AG08395 (cell line): ENCODE measurements at places on chromosomes 13 and 19.

GRCh38 chr19:926323-926588, 421 bp downstream of the ARID3A start:
- DNase-seq: no peak

DNA sequence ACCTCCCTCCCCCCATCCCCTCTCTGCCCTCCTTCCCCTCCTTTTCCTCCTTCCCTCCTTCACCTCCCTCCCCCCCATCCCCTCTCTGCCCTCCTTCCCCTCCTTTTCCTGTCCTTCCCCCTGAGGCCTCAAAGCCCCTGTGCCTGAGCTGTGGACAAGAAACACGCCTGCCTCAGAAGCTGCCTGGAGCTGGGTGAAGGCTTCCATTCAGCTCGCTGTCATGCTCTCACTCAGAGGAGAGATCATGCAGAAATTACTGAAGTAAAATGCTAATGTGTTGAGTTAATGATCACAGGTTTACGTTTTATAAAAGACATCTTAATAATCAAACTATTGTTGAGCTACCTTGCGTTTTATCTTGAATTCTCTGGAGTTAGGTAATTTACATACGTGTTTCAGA, 114.5 kb downstream of the ATP11A start:
- DNase-seq: no peak

- DNase-seq: no peak
Measured at GRCh38 chr13:113121183-113121927, 1.2 kb upstream of the F10 start.

DNA sequence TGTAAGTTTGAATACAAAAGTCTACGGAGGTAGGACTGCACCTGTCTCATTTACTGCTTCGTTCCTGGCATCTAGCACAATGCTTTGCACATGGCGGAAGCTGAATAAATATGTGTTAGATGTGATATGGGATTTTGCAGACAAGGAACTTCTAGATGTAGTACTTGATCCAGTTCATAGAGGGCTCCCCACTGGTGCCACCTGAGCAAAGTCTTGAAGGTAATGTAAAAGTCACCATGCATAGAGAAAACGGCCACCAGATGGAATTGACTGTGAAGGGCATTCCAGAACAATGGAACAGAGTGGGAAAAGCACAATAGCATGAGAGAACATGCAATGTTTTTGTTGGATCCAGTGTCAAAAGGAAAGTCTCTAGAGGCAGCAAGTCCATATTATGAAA, 209.3 kb downstream of the HS6ST3 start:
- no peak for DNase-seq

DNA sequence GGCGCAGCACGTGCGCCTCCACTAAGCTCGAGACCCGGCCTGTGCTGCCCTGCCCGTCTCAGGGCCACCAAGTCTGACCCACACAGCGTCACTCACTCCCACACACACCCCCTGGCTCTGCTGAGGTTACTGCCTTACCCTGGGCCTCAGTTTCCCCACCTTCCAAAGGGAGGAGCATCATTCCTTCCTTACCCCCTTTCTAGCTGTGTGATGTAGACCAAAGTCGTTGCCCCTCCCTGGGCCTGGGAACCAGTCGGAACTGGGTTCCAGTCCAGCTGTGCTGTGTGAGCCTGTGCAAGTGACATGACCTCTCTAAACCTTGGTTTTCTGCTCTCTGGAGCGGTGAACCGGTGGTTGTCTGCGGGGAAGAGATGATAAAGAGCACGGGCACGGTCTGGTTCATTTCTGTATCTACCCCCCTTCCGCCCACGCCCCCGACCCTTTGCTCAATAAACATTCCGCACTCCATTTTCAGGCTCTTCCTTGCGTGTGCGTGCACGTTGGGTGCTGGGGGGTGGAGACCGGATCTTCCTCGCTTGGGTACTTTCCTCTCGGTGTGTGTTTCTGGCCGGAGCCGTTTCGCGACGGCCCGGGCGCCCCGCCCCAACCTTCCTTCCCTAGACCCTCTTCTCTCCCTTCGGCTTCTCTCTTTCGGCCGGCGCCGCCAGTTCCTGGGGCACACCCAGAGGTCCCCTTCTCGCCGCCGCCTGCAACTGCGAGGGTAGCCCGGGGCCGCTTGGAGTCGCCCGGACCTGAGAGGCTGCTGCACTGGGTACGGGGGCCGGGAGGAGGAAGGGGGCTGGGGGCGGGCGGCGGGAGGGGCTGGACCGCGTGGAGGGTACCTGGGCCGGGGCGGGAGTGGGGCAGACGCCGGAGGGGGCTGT, at the start of gene ZNF581:
TSS of gene ZNF581 (plus strand) at position 647 of the 884 bp plus-strand sequence. CDS start 923 bp downstream, outside the sequence.
- peak; percentile 83 for DNase-seq

DNA sequence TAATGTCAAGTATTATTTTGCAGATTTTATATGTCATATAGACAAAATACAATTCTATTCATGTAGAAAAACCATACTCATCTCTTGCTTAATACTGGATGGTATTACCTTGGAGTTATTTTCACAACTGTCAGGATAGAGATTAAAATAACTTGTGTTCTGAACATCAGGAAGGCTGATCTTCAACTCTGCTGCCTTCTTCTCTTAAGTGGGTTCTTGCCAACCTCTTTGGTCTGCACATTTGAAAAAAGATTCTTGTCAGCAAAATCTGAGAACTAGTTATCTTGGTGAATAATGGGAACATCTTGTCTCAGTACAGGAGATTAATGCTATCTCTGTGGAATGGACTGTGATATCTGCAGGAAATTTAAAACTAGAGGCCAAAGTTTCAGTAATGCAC, 95.2 kb upstream of the FAM216B start:
- DNase-seq: no peak

DNA sequence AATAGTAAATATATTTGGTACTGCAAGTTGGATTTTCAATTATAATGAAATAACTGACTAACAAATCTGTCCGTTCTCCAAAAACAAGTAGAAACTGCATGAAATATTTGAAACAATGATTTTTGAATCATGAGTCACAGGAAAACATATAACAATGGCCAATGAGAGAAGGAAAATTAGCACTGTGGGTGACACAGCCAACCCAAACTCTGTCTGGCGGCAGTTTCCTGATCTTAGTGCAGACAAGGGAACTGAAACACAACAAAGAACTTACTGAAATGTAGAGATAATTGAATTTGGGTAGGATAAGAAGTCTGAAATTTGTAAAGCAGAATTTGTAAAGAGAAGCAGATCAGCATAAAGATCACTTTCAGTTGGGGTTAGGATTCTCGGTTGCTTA, 2743.3 kb upstream of the PCDH20 start:
- DNase-seq: peak; percentile 11

DNA sequence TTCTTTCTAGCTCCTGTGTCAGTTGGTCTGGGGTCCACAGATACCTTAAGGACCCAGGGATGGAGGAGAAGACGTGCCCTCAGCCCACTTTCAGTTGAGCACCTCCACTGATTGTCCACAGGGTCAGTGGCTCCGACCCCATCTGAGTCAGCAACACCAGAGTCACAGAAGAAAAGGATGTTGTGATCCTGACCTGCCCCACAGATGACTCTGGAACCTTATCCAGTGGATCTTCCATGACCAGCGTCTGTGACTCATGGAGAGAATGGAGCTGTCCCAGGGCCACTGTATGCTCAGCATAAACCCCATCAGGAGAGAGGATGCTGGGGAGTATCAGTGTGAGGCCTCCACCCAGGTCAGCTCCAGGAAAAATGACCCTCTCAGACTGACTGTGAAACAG, 22.0 kb downstream of the CEACAM4 start:
- no peak for DNase-seq

GRCh38 chr13:67614013-67614412, 383.9 kb upstream of the PCDH9 start:
- DNase-seq: no peak

- no peak for DNase-seq
Measured at GRCh38 chr13:73910733-73911132, 223.5 kb downstream of the KLF12 start.
